ENCODE measurements at places on chromosomes 12 and 14.

DNA sequence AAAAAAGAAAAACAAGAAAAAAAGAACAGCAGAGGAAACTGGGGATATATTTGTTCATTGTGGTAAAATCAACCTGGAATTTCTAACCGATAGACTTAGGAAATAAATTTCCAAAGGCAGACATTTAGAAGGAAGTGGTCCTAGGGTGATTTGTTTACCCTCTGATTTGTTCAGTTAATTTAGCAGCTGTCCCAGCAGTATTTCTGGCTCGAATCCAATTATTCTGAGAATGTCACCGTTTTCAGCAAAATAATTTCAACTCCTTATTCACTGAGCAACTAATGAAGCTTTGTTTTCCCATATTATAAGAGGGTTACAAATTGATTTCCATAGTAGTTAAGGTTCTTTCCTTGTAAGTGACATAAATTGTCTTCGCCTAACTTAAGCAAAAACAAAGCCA, 285.2 kb upstream of the SYT10 start:
- DNase-seq: no peak

DNA sequence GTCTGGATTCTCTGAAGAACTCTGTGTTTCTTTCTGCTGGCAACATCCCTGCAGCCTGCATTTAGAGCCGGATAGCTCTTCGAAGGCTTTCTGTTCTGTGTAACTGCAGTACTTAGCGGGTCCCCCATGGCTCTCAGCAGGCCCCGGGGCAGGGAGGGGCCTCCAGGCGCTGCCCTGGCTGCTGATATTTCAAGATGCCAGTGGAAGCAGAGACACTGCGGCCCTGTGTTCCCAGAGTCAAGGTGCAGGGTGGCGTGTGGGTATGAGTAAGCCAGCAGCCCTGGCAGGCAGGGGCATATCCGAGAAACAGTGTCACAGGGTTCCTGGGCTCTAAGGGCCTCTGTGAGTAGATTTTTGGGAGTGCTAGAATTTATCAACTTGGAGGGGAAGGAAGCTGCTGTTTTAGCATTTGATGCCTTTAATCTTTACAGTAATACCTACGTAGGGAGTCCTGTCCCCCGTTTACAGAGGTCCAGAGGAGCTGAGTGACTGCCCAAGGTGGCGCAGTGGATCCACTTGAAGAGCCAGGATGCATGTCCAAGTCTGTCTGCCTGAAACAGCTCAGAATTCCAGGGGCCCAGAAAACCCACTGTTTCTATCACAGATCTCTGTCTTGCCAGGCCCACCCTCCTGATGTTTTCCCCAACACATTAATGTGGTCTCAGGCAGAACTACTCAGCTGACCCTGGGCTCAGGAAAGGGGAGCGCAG, 16.2 kb downstream of the ESRRB start:
- no peak for DNase-seq

- no peak for DNase-seq
These were observed 20.9 kb downstream of the ISCA2 start for GRCh38 chr14:74514471-74514941.

DNA sequence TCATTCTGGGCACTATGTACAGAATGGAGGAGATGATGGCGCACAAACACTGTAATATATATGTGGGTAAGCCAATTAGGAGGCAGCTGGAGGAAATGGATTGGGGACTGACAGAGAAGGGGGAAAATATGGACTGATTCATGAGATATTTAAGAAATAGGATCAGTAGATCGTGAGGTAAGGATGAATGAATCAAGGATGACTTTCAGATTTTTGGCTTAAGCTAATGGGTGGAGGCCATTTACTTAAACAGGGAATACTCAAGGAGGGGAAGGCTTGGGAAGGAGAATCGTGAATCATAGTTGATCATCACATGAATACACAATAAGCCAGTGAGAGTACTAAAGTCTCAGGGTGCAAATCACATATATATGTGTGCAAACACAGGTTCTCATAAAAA, 11.2 kb upstream of the GNPNAT1 start:
- DNase-seq: no peak
